ENCODE measurements at places on chromosomes 12 and 14.

DNA sequence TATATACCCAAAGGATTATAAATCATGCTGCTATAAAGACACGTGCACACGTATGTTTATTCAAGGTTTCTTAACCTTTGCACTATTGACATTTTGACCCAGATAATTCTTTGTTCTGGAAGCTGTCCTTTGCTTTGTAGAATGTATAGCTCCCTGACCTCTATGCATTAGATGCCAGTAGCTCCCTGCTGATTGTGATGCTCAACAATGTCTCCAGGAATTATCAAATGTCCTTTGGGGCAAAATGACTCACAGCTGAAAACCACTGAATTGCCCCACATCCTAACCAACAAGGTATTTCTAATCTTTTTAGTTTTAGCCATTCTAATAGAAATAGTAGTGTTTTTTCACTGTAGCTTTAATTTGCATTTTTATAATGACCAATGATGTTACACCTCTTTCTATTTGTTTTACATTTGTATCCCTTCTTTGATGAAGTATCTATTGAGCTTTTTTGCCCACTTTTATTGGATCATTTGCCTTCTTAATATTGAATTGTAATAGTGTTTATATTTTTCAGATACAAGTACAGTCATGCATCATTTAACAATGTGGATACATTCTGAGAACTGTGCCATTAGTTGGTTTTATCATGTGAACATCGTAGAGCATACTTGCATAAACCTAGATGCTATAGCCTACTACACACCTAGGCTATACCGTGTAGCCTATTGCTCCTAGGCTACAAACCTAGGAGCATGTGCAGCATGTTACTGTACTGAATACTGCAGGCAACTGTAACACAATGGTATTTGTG is 10.4 kb upstream of the NOPCHAP1 start:
- no peak for DNase-seq

DNA sequence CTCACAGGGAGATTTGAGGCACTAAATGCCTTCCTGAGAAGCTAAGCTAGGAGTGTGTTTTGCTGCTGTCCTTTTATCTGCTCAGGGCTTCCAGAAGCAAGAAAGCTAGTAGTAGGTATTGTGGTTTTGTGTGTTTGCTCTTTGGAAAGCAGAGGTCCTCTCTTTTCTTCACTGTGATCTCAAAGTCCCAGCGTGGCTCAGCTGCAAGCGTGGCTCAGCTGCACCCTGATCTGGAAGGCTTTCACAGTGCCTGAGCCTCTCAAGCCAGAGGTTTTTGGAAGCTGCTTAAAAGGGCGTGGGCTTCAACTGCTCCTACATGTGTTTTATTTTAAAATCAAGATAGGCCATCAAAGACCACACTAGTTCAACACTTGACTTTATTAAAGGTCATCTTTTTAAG is 337.4 kb upstream of the RGS6 start:
- no peak for DNase-seq

GRCh38 chr14:75884198-75884611 is 97.6 kb downstream of the TGFB3 start:
- no peak for DNase-seq

GRCh38 chr12:68199127-68199526 is 26.5 kb downstream of the IL26 start:
- DNase-seq: no peak

- DNase-seq: no peak
These were observed 4.3 kb downstream of the TGM1 start for GRCh38 chr14:24258548-24259265.

DNA sequence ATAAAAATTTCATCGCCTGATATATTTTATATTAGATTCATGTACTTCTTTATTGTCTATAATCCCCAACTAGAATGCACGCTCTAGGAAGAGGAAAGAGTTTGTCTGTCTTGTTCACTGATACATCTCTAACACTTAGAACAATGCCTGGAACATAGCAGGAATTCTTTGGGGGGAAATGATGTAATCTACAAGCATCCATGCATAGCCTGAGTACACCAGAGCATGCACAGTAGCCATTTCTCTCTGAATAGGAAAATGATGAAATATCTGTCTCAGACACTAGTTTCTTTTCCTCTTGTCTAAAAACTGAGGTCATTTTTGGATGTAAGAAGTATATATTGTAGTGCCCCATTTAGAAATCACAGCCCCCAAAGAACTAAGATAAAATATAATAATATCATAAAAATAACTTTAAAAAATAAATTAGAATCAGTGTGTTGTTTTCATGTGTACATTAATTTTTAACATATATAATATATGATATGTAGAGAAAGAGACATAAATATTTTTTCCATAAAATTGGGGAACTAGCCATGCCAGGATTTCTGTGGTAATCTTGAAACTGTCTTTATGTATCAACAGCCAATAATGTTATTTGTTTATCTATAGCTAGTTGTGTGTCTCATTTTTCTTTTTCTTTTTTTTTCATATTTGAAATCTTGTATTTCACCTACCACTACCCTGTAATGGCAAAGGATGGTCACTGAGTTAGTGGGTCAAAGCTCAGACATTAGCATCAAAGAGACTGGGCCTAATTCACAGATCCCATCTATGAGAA is 155.6 kb upstream of the TMCC3 start:
- no peak for DNase-seq

- DNase-seq: no peak
These were observed 29.0 kb upstream of the MEG3 start for GRCh38 chr14:100796946-100797345.

DNA sequence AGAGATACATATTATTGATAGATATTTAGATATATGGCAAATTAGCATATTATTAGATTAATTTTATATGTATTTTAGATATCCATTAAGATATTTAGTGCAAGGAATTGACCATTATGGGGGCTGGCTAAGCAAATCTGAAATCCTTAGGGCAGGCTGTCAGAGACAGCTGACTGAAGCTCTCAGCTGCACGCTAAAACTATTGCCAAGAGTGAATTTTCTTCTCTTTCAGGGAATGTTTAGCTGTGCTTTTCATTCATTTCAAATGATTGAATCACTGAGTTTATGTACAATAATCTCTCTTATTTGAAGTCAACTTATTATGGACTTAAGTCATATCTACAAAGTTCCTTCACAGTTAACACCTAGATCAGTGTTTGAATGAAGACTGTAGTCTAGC is 566.5 kb downstream of the LRFN5 start:
- DNase-seq: no peak

- DNase-seq: no peak
These were observed 21.1 kb upstream of the FLRT2 start for GRCh38 chr14:85508863-85509262.

DNA sequence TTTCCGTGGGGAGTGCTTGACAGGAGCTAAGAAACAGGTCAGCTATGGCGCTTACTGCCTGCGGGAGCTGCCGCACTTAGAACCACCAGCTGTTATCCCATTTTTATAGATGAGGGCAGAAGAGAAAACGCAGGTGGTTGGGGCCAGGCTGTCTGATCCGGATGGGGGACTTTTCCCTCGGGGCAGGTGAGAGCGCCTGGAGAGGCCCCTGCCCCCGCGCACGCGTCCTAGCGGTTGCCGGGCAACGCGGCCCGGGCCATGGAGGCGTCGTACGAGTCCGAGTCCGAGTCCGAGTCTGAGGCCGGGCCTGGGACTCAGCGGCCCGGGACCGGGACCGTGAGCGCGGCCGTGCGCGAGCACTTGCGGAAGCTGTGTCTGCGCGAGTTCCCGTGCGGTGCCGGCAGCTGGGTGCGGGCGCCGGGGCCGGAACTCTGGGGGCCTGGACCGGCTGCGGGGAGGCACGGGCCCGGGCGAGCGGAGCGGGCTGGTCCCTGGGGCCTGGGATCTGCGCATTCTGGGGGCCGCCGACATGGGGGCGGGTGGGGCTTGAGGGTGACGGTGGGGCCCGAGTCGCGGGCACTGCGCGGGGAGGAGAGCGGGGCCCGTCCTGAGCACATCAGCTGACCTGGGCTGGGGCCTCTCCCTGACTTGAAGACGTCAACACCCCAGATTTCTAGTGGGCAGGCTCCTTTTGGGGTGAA is at the start of gene LRRC43:
Gene LRRC43, plus strand, starts transcription at position 237 of the 701 bp plus-strand sequence. Its CDS starts 22 bp downstream, at position 259.
- DNase-seq: no peak

- no peak for DNase-seq
These were observed 129.6 kb upstream of the GARIN2 start for GRCh38 chr14:67059596-67059995.

DNA sequence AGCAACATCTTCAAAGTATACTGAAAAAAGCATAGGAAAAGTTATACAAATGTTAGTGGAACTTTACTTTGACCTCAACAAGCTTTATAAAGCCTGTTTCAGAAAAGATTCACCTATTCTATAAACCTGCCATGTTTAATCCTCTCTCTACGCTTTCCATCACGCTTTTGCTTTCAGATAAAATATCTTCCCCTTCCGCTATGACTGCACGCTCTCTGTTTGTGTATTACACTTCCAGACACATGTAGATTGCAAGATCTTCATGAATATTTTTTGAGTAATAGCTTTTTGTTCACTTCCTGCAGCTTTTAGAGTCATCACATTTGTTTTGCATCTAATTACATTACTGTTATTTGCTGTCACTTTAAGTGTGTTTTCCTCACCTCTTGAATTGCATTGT is 271.4 kb downstream of the RASSF9 start:
- DNase-seq: no peak

DNA sequence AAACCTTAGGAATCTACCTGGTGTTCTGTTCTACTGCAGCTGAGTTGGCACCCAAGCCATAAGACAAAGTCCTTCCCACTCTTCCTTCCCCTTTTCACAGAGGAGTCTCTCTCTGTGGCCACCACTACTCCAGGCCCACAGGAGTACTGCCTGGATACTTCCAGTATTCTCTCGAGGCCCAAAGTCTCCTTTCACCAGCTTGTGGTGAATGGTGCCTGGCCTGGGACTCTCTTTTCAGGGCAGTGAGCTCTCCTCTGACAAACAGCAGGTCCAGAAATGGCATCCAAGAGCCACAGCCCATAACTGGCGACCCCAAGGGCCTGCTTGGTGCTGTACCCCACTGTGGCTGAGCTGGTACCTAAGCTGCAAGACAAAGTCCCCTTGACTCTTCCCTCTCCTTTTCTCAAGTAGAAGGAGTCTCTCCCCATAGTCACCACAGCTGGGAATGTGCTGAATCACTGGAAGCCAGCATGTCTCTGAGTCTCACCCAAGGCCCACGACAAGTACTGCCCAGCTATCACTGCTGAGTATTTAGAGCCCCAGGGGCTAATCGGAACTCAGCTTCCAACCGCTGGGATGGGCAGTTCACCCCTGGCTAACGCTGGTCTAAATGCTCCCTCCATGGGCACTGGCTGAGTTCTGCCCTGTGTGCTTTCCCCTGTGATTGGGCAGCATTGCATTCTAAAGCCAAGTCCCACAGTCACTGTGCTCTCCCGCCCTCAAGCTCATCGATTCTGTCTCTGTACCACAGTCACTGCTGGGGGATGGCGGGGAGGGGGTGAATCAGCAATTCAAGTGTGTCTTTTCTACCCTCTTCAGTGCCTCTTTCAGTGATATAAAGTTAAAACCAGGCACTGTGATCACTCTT is 6.1 kb downstream of the A2ML1 start:
- DNase-seq: no peak

DNA sequence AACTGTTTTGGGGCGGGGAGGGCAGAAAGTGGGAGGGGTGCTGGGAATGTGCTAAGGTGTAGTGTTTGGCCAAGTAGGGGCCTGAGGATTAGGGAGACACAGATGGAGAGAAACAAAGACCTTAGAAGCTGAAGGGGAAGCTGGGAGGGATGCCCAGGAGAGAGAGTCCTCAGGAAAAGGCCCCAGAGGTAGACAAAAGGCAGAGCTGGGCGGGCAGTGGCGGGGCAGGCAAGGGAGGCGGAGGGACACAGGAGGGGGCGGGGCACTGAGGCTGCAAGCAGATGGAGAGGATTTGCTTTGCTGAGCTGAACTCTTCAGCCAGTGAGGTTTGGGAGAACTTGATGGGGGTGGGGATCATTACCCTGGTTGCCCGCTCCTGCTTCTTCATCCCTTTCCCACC is 2.8 kb downstream of the PTMS start:
- DNase-seq: no peak

DNA sequence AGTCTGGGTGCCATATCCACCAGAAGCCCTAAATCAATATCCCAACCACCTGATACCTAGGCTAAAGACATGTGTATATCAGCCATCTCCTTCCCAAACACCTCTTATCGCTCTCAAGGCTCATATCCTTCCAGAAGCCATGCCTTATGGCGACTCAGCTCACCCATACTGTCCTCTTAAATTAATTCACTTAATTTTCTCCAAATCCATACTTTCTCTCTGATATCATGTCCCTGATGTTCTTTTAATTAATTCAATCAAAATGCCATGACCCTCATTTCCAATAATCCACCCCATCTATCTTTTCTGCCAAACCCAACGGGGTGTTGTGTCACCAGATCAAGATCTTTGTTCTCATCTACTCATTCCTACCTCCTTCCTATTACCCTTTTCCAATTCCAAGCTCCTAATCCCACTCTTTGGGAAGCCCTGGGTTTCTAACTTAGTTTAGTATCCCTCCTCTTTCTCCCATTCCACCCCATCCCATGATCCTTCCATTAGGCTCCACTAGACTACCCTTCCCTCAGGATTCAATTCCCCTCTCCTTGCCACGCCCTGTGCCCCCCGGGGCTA is 723 bp downstream of the ATF7 start:
- no peak for DNase-seq

GRCh38 chr12:128008341-128008740 is 258.6 kb upstream of the TMEM132C start:
- no peak for DNase-seq

GRCh38 chr12:69533844-69534243 is 51.4 kb upstream of the CCT2 start:
- no peak for DNase-seq

GRCh38 chr12:60210756-60211155 is 614.9 kb downstream of the SLC16A7 start:
- no peak for DNase-seq

- DNase-seq: no peak
These were observed 4.3 kb upstream of the ZFP36L1 start for GRCh38 chr14:68797121-68797670.

GRCh38 chr12:108173160-108173559 is 44.1 kb downstream of the WSCD2 start:
- DNase-seq: no peak

GRCh38 chr14:102902523-102903247 is 19.8 kb upstream of the AMN start:
- no peak for DNase-seq

- DNase-seq: no peak
These were observed 63.5 kb downstream of the NINJ2 start for GRCh38 chr12:599756-600155.

- DNase-seq: no peak
These were observed 4.3 kb downstream of the RIMBP2 start for GRCh38 chr12:130711756-130712155.

- DNase-seq: no peak
These were observed 678.4 kb downstream of the MED13L start for GRCh38 chr12:115598871-115599811.

Measured in left renal pelvis (tissue), 4 donors.